Naive thymus-derived CD4-positive, alpha-beta T cell (primary cell): ENCODE measurements at places on chromosomes 7 and 10. TPM values are rescaled to one million over a fixed set of nuclear protein-coding genes. Genes with fewer than 3 reads are reported as not detected.

DNA sequence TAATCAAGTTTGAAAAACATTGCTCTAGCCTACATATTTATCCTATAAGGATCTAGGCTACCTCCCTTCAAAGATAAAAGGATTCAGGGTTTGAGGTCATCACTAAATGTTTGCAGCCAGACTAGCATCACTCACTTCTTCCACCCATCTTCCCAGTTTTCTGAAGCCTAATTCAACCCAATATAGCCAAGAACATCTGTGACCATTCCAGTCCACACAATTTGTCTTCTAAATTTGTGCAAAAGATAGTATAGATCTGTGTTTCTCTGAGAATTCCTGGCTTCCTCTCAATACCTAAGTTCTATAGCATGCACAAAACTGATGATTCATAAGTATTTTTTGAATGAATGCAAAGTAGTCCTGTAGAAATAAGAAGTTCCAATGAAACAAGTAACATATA lies 103.0 kb upstream of the CDK1 start:
- no peaks in the 10 kb centered on the region for H3K36me3 ChIP-seq
- H3K4me3 ChIP-seq: no peak overlapping the region
- H3K27me3 ChIP-seq: no peaks in the 10 kb centered on the region
- DNase-seq: no peak
- no peaks in the 10 kb centered on the region for H3K4me1 ChIP-seq

DNA sequence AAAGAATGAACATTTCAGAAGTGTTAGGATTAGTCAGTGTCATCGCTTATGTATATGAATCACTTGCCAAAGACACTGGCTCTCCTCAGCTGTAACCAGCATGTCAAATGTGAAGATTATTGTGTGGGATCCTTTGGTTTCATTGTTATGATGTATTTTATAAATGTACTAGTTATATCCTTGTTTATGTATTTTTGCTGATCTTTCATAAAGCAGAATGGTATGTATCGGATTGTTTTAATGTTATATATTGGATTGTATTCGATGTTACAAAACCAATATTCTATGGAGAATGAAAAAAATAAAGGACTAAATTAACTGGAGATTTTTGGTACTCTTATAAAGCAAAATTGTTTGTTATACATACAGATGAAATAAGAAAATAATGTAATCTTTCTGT lies 49.2 kb downstream of the ACADSB start:
- H3K27ac ChIP-seq: no peak overlapping the region
- DNase-seq: no peak
- H3K27me3 ChIP-seq: no peaks in the 10 kb centered on the region
- no peaks in the 10 kb centered on the region for H3K4me1 ChIP-seq

GRCh38 chr7:136213012-136213411 lies 235.9 kb upstream of the MTPN start:
- H3K4me1 ChIP-seq: no peaks in the 10 kb centered on the region
- DNase-seq: no peak
- H3K4me3 ChIP-seq: no peak overlapping the region
- H3K27ac ChIP-seq: no peak overlapping the region

- no peak overlapping the region for H3K4me3 ChIP-seq
- no peak for DNase-seq
- peaks cover 42% of the 10 kb centered on the region for H3K4me1 ChIP-seq
- H3K27me3 ChIP-seq: no peaks in the 10 kb centered on the region
- H3K27ac ChIP-seq: peak overlapping the region; percentile 72
- peaks cover 42% of the 10 kb centered on the region for H3K36me3 ChIP-seq
Measured at GRCh38 chr10:14543904-14544210, 213.1 kb upstream of the FRMD4A start.

GRCh38 chr7:82036146-82036886 lies 266.5 kb upstream of the HGF start:
- DNase-seq: no peak
- H3K27me3 ChIP-seq: no peaks in the 10 kb centered on the region
- no peak overlapping the region for H3K4me3 ChIP-seq
- H3K27ac ChIP-seq: no peak overlapping the region

Gene MRPS33
- total RNA-seq: 25.9 TPM

Gene PRR15
- total RNA-seq: not detected

Gene C10orf62
- total RNA-seq: not detected

Gene RPP38
- 16.0 and 20.6 TPM in 2 replicates for total RNA-seq
